ENCODE measurements at places on chromosomes 3 and 15. TPM values are rescaled to one million over a fixed set of nuclear protein-coding genes. Genes with fewer than 3 reads are reported as not detected.

GRCh38 chr3:172980849-172981248 lies 160.2 kb downstream of the SPATA16 start:
- no peak for DNase-seq

DNA sequence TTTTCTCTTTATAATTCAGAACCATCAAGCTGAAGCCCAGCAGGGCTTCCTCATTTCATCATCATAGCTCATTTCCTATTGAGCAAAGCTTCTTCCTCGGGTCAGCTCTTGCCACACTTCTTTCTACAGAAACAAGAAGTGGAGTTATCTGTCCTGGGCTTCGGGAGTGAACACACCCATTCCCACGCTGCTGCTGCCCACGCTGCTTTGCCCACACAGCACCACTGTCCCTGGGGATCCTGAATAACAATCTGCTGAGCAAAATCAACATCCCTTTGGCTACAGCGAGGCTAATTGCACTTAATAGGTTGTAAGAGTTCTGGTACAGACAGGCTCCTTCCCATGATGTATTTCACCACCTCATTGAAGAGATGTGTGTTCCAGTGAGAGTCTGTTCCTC lies 23.7 kb downstream of the CEP19 start:
- DNase-seq: no peak

- no peak for DNase-seq
These were observed 7.4 kb upstream of the CCDC54 start for GRCh38 chr3:107369791-107370190.

DNAJA4 gene
- 5.3 TPM for polyA plus RNA-seq

DNA sequence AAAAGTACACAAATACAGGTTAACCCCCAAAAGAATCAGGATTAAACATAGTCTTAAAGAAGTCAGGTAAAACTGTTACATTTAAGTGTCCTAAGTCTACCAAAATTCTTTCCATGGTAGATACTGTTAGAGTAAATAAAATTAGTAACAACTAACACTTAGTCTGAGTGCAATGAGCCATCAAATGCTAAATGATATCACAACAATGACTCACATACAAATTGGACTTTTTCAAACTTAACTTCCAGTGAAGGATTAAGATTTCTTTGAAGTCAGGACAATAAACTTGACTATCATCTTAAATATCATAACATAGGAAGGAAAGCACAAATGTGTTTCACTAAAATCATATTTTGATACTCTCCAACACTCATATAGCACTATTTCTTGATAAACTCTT lies 43.9 kb downstream of the ZNF148 start:
- DNase-seq: no peak

OSBPL10 gene
- polyA plus RNA-seq: 38.5 TPM

GRCh38 chr3:153855772-153856171 lies 265.4 kb upstream of the ARHGEF26 start:
- no peak for DNase-seq

DNA sequence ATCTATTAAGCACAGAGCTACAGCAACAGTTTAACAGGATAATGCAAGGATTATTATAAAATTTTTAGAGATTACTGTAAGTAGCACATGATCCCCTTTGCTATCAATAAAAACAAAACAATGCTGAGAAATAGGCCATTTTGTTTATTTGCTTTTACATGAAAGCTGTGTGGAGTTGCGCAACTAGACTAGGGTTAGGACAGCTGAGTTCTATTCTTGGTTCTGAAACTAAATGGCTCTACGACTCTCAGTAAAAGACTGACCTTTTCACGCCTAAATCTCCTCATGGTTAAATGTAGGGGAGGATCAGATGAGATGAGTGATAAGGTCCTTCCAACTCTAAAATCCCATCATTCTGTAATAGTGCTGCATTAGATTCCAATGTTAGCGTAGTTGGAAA lies 25.0 kb downstream of the KCNMB2 start:
- no peak for DNase-seq

GRCh38 chr3:107416138-107416537 lies 38.9 kb downstream of the CCDC54 start:
- DNase-seq: no peak

SLC24A5 gene
- not detected for polyA plus RNA-seq

- DNase-seq: no peak
These were observed 7.8 kb downstream of the THBS1 start for GRCh38 chr15:39588531-39589192.

DNA sequence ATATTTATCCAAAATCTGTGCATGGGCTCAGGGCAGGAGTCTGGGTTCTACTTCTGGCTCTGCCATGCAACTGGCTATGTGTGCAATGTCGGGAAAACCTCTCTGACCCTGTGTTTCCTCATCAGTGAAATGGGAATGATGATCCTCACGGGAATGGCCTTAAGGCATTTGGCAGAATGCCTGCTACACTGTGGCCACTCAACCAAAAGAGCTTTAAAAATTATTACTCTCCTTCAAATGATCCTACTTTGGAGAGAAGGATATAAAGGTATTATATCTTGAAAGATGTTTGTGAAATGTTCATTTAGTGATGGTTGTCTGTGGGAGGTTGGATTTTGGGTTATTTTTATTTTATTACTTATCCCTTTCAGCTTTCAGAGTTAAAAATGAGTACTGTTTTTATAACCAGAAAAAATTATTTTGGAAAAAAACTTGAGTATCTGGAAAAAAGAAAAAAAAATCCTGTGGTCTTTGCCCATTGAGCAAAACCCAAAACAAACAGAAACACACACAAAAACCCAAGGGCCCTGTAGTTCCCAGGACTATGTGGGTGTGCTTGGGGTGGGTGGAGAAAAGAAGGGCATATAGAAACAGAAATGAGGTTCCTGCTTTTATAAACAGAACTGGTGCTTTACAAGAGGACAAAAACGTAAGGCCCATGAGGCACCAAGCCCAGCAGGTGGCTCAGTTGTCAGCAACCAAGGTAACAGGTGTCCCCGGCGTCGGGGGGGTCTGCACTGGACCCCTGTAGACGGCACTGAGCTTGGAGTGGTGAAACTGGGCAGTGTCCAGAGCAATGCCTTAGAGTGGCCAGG lies 22.0 kb downstream of the RGMA start:
- DNase-seq: no peak

HESX1 gene
- polyA plus RNA-seq: not detected

DNA sequence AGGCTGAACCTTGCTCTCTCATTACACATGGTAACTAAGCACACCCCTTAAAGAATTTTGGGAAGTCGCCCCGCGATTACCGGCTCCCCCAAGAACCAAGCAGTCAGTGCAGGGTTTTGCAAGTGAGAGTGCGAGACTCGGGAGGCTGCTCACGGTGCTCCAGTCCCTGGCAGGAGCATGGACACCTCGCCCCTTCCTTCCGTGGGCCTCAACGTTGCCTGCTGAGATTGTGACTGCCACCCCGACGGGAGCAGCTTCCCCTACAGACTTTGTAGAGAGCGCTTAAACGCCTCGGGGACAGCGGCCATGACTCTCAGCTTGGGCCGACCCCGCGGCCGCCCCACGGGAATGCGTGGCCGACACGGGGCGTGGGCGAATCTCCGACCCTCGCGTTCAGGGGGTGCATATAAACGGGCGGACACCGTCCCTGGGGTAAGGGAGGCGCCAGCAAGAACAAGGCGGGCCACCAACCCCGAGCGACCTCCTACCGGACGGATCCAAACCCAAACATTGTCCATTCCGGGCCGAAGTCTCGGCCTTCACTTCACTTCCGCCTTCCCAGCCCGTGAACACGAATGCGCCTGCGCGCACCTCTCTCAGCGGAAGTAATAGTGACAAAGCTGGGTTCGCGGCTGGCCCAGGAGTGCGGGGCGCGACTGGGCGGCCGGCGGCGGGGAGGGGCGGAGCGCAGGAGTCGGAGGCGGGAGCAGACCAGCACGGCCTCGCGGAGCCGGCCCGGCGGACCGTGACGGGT lies at the start of gene ATP2C1:
TSS of gene ATP2C1 (plus strand) at position 709 of the 754 bp plus-strand sequence. CDS start 686 bp downstream, outside the sequence.
- DNase-seq: peak; percentile 92

TGFBR2 gene
- 99.4 TPM for polyA plus RNA-seq

- DNase-seq: no peak
These were observed 30.9 kb downstream of the PTH1R start for GRCh38 chr3:46908294-46908985.

- DNase-seq: no peak
These were observed 5.8 kb downstream of the NECTIN3 start for GRCh38 chr3:111077369-111077768.

GRCh38 chr3:25009665-25010064 lies 418.4 kb upstream of the RARB start:
- DNase-seq: no peak

- no peak for DNase-seq
These were observed 815 bp upstream of the GRM2 start for GRCh38 chr3:51706021-51706485.

- DNase-seq: no peak
These were observed 44.9 kb upstream of the TEX9 start for GRCh38 chr15:56320316-56320715.

UBE2E2 gene
- 117 TPM for polyA plus RNA-seq

DNA sequence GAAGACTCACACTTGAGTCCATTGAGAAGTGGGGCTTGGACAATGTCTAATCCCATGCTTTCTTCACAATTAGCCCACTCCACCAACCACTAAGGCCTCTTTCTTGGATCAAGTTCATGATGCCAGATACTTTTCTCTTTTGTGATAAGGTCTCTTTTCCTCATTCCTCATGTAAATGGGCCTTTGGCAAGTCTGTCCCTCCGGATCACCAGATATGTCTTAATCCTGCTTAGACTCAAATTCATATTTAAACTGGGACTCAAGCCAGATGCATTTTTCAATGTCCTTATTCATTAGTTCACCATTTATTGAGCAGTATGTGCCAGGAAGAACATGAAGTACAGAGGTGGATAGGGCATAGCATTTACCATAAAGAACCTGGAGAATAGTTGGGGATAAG lies 671.1 kb downstream of the TBL1XR1 start:
- DNase-seq: no peak

DNA sequence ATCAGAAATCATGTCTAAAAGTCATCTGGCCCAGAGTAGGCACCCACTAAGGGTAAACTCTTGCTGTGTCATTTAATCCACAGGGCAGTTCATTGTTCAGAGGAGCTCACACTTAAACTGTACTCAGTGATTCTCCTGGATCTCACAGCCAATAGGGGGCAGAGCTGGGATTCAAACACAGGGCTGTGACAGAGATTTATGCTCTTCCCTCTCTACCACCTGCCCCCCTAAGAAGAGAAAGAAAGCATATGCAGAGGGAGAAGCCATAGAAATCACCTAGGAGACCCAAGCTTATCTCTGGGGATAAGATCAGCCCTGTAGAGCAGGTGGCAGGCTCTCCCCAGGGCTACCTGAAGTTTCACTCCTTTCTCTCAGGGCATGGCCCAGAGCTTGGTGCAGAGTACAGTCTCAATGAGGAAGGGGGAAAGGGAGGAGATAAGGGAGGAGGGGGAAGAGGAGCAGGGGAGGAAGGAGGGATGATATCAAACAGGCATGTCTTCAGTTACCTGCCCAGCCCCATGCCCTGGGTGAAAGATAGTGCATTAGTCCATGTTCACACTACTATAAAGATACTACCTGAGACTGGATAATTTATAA lies 51.8 kb upstream of the ADPGK start:
- DNase-seq: no peak

GRCh38 chr3:150972366-150973071 lies at the start of gene CLRN1:
TSS of gene CLRN1 (minus strand) at chr3:150972727. CDS start at chr3:150972708, 19 bp downstream.
- no peak for DNase-seq

HTR3E gene
- not detected for polyA plus RNA-seq

GNAI2 gene
- polyA plus RNA-seq: 472 TPM

- DNase-seq: no peak
These were observed 160.5 kb upstream of the CHRNA7 start for GRCh38 chr15:31869686-31870307.

DNA sequence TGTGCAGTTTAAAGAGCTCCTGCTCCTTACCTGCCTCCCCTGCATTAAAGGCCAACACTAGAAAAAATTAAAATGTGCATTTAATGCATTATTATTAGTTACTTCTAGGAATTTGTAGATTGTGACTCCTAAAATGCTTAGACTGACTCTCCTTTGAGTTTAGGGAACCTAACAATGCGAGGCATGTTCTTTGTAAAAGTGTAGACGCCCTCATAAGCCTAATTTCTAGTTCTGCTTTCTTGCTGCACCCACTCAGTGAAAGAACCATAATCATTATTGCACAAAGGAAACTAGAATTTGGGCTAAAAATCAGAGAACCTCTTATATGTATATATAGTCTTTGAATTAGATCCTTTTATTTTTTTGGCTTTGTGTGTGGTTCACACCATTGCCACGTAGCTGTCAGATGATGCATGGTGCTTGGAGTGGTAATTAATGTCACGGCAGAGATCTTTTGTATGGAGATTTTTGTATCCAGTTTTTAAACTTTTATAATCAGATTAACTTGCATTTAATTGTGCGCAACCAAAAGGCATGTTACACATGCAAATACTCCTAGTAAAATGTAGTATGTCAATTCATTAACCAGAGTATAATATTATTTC lies 710 bp downstream of the ABHD10 start:
- peak; percentile 60 for DNase-seq

GRCh38 chr3:187082758-187083375 lies 56.4 kb downstream of the RPL39L start:
- DNase-seq: no peak

DNA sequence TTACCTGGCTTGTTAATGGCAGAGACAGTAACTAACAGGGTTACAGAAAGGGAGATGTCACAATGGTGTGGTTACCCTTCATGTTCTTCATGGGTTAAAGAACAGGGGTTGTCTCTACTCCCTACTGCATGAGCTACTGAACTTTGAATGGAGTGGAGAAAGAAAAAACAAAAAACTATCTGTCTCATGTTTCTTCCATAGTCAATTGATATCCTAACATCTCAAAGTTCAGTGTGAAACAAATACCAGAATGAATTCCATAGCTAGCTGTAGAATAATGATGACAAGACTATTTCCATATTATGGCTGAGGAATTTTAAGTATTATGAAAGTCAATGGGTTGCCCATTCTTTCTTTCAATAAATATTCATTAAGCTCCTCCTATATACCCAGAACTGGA lies 161.3 kb upstream of the LPP start:
- no peak for DNase-seq

DNA sequence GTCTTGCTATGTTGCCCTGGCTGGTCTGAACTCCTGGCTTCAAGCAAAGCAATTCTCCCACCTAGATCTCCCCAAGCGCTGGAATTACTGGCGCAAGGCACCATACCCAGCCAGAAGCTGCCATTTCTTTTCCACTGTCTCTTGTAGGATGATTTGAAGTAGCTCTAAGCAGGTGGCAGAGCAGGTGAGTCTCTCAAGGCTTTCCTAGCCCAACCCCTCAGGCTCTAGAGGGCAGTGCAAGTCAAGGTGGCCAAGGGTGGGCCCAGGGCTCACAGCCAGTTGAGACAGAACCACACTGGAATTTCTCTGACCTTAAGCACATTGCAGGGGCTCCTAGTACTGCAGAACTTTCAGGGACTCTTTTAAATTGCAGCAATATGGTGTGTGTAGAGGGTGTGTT lies 15.6 kb upstream of the DAG1 start:
- DNase-seq: no peak

GRCh38 chr3:71549951-71550350 lies 33.6 kb downstream of the FOXP1 start:
- DNase-seq: no peak

GRCh38 chr3:114456742-114457141 lies 162.9 kb downstream of the TIGIT start:
- peak; percentile 37 for DNase-seq

DNA sequence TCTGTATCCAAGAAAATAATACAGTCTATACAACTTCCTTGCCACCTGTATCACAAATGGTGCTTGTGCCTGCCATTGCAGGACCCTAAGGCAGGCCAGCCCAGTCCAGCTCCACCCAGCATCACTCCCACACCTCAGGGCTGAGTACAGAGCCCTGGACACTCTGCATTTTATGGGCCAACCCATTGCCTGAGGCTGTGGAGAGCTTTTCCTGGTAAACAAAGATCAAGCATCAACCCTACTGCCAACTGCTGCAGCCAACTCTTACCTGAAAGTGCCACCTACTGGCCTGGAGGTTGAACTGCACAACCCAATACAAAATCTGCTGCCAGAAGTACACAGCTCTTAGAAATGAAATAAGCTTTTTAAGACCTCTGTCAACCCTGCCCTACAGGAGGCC lies 1082.2 kb downstream of the NAALADL2 start:
- DNase-seq: no peak
